Fibroblast of skin of right biceps (primary cell): ENCODE measurements at places on chromosomes 3 and 15.

DNA sequence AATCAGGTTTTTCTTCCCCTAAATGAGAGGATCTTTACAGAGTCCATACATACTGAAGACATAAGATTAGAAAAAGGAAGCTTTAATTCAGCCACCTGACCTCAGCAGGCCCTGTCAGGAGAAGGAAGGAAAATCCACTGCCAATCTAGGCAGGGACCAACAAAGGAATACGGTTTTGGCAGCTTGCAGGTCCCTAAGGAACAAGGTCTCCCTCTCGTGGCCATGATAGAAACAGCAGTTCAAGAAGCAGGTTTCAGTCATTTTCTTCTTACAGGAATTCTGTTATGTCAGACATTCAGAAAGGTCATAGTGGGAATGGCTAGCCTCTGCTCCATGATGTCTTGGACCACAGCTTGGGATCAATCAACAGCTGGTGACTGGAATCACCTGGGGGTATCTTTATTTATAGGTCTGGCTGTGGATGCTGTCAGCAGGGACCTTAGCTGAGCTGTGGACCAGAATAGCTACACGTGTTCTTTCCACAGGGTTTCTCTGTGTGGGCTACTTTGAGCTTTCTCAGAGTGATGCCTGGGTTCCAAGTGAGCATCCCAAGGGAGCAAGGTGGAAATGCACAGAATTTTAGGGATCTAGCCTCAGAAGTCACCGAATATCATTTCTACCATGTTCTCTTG is 9.4 kb upstream of the CMSS1 start:
- DNase-seq, result peak; percentile 73

GRCh38 chr3:126508564-126508964 is 9.0 kb downstream of the UROC1 start:
- peak; percentile 5 for DNase-seq

DNA sequence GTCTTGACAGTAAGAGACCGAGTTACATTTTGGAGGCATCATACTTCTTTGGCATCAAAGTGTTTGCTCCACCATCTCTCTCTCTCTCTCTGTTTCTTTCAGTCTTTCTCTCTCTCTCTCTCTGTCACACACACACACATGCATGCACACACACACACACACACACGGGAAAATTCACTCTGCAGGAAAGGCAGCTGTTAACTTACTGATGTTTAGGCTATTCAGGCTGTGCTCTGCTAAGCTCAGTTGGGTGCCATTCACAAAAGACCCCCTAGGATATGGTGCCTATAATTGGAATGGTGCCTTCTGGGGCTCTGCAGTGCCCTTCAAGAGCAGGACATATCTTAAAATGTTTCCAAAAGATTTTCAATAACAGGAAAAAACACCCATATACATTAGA is 78.2 kb downstream of the KCNH8 start:
- DNase-seq, result no peak

DNA sequence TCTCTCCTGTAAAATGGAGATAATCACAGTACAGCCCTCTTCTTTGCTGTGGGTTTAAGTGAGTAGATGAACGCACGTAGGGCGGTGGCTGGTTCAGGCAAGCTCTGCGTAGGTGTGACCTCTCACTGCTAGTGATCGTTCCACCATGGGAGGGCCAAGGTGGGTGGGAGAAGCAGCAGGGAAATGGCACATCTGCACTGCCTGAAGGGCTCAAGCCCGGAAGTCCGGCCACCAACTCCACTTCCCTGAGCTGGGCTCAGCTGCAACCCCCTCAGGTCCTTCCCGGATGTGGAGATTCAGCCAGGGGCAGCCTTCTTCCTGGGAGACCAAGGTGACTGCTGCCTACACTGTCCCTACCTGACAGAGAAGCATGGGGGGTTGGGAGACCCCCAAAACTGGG is 102.9 kb downstream of the ADCY5 start:
- no peak for DNase-seq

GRCh38 chr3:62529230-62529629 is 155.9 kb upstream of the FEZF2 start:
- DNase-seq, result peak; percentile 37

DNA sequence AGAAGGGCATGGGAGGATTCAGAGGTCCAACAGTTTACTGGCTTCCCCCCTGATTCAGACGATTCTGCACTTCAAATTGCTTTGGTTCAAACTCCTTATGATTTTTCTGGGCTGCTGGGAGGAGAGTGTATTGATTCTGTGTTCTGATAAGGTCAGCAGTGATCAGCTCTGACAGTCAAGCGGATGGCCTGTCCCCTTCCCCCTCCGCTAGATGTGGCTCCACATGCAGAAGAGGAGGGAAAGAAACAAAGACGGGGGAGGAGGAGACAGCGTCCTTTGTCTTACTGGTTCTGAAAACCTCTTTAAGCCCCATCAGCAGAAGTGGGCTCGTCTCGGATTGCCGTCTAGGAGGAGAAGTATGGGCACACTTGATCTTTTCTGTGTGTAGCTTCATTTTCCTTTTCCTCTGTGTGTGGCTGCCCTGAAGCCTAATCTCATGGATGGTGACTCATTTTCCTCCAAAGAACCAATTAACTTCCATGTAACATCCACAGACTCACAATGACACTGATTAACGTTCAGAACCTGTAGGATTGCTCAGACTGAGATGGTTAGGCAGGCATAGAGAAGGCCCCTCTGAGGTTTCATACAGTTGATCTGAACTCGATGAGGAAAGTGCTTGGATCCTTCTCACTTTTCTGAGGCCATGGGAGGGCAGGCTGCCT is 162.4 kb upstream of the PPP2R3A start:
- no peak for DNase-seq

DNA sequence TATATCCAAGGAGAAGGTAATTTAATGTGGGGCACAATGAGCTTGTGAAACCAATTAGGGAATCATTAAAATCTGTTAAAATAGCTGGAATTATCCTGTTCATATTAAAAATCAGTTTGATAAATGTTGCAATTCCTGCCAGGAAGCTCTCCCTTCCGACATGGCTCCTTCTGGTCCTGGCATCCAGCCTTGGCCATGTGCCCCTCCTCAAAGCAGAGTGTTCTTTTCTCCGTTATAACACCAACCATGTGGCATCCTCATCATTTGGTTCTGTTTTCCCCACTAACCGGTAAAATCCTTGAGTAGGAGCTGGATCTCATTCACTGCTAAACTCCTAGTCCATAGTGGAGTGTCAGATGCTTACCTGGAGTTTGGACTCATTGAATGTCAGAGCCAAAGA is 127.2 kb downstream of the ARNT2 start:
- DNase-seq, result no peak
